ENCODE measurements at places on chromosomes 6 and 20.
A peak's percentile ranks its signal among the peaks of the same experiment; 100 is the strongest.

DNA sequence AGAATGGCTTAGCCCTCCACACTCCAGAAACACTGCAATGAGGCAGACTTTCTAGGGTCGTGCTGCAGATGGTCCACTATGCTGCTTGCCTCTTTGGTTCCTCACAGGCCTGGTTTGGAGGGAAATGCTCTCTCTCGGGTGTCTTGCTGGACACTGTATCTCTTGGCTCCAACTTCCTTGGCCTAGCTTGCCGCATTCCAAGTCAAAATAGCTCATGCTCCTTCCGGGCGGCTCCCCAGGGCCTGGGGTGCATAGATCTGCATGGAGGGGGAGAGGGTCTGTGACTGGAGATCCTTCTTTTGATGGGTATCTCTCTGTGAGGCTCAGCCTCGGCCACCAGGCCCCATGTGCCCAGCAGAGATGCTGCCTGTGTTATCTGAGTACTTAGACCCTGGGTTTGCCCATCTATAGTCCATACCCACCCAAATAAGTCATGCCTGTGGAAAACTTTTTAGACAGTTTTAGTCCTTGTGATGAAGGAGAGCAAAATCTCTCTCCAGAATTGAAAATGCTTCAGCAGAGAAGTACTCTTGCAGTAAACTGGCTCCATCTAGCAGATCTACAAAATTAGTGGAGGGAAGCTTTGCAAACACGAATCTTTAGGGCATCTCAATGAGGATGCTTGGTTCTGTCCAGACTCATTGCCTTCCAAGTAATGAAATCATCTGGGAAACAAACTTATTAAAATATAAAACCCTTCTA, 264.1 kb upstream of the RIN2 start:
- no peak for DNase-seq

- no peak for DNase-seq
Observed at GRCh38 chr6:107244742-107245480, 129.6 kb upstream of the BEND3 start.

DNA sequence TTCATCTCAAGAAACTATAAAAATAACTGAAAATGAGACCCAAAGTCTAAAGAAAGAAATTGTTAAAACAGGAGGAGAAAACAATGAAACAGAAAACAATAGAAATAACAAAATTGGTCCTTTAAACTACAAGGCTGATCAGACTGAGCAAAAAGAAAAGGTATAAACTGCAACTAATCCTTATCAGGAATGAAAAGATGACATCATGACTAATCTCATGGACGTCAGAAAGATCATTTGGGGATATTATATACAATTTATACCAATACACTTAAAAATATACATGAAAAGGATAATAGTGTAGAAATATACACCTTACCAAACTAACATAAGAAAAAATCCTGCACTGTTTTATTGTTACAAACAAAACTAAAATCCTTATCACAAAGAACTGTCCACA, 315.6 kb downstream of the TAF4 start:
- DNase-seq: no peak

- no peak for DNase-seq
Observed at GRCh38 chr6:162706232-162706631, 21.3 kb downstream of the PRKN start.

DNA sequence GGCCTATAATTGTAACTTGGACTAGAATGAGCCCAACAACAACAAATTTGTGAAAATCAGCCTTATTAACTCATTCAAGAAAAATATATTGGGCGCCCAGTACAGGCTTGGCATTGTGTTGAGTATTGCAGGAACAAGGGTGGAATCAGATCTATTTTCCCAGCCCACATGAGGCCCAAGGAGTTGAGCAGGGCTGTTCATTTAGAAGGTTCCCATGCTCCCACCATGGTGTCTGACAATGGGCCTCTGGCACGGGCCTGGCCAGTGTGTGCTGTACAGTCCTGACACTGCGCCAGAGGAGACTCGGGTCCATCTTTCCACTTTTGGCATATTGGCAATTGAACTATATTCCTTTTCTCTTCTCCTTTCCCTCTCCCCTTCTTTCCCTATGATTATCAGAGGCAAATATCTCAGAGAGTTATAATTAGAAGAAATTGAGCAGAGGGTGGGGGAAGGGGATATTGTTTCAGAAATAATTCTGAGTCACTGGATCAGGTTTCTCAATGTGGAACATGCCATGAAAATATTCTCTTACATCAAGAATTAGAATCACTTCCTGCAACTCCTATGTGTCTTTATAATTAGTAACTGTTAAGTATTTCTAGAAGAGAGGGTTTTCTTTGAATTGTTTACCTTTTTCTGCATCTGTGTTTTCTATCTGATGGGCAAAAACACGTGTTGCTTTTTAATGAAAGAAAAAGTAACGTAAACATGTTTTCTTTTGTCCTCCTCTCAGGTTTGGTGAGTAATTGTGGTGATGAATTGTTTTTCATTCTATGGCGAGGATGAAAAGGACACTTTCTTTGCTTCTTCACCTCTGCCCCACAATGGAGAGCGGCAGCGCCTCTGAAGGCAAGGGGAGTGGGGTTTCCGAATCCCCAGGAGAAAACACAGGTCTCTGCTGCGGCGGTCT, 209.4 kb downstream of the FOXA2 start:
- DNase-seq: no peak

- no peak for DNase-seq
Observed at GRCh38 chr6:7207720-7208119, 100.0 kb downstream of the RREB1 start.

GRCh38 chr6:47076422-47077344, 34.6 kb upstream of the ADGRF1 start:
- DNase-seq: no peak

DNA sequence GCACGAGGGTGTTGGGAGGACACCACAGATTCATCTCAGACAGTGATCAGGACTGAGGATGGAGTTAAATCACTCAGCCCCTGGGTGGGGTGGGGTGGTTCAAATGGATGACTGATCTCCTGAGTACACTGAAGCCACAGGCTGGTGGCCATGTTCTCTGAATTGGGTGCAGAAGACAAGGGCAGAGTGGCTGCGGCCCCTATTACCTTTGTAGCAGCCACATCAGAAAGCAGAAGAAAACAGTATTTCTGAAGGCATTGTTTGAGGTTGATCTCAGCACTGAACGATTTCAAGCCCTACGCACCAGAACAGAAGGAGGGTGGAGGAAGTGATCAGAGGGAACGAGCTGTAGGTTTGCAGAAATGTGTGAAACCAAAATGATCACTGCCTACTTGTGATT, 71.6 kb downstream of the SH3BGRL2 start:
- DNase-seq: no peak

GRCh38 chr6:120230008-120230407, 880.4 kb upstream of the MAN1A1 start:
- DNase-seq: no peak

DNA sequence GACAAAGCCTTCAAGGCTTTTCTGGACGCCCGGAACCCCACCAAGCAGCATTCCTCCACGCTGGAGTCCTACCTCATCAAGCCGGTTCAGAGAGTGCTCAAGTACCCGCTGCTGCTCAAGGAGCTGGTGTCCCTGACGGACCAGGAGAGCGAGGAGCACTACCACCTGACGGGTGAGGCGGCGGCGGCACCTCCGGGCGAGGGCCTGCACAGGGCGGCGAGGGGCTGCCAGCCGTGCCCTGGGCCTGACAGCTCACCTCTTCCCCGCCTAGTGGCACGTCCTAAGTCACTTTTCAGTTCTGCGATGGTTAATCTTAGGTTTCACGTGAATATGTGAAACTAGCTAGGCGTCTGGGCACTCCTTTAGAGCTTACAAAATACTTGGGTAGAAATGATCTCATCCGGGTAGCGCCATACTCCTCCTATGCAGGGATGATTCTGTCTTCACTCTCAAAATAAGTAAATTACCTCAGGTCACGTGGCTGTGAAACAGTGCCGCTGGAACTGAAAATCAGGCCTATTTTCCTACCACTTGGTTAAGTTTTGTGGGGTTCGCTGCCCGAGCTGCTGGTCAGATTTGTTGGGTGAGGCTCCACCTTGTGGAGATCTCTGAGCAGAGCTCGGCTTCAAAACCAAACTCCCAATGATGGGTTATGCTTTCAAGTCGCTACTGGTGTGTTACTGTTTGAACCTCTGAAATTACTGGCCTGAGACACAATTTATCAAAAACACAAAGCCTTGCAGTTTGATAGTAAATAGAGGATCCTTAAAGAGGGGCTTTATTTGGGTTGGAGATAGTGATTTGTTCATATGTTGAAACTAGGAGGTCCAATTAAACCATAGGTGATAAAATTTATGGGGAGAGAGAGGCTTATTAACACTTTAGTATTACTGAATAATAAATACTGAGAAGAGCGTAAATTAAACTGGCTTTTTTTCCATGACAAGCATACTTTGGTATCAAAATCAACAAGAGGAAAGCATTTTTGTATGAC, 15.5 kb upstream of the CLDN20 start:
- peak; percentile 51 for DNase-seq

DNA sequence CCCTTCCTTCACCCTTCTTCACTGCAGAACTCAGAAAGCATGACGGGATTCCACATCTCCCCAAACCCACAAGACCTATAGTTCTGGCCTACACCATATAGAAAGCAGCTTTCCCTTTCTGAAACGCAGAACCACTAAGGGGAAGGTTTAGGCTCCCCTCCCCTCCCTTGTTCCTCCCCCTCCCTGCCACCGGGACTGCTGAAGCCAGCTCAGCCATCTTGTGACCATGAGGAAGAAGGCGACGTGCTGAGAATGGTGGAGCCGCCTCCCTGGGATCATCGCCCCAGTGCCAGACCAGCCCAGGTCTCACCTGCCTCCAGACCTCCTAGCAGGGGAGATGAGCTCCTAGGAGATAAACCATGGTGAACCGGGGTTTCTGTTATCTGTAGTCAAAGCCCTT, 19.6 kb downstream of the SERPINB6 start:
- no peak for DNase-seq

DNA sequence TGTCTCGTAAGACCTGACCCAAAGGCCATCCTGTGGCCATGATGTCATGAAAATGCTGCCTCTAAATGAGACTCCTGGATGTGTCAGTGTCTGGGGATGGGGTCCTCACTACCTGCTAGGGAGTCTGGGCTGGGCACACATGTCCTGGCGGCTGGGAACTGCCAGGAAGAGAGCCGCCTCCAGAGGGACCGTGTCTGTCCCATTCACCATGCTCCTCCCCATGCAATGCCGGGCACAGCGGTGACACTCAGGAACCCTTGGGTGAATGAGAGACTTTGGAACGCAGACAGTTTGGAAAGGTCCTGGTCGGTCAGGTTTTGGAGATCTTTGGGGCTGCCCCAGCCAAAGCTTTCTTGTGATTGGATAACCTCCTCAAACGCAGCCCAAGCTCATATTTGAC, 40.1 kb upstream of the GTSF1L start:
- no peak for DNase-seq

- DNase-seq: no peak
Observed at GRCh38 chr6:113627480-113627879, 229.7 kb upstream of the MARCKS start.

DNA sequence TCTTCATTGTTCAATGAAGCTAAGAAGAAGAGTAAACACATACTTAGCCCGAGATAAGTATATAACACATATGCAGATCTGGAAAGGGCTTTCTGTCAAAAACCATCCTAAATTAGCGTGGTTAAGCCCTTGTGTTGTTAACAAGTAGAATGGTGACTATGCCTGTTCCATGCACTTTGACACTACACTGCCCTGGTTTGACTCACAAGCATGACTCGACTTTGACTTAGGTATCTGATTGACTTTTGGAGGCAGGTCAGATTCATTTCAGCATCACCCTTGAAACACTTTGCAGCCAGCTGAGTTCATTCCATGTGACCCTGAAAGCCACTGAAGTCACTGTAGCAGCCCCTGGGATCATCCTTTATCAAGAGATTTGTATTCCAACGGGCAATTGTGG, 239.8 kb downstream of the TBX18 start:
- no peak for DNase-seq

Data from HTR-8/SVneo (cell line).